NCI-H2081 treated with DMSO at 0.1 percent for 48 hours (cell line): ENCODE measurements at places on chromosomes 3 and 15.

GRCh38 chr3:63774781-63775180 lies 44.3 kb upstream of the C3orf49 start:
- DNase-seq = no peak

- no peak for DNase-seq
Measured at GRCh38 chr15:42385206-42385979, 26.1 kb downstream of the CAPN3 start.

GRCh38 chr3:175890066-175890465 lies 1030.9 kb downstream of the NAALADL2 start:
- DNase-seq = no peak

DNA sequence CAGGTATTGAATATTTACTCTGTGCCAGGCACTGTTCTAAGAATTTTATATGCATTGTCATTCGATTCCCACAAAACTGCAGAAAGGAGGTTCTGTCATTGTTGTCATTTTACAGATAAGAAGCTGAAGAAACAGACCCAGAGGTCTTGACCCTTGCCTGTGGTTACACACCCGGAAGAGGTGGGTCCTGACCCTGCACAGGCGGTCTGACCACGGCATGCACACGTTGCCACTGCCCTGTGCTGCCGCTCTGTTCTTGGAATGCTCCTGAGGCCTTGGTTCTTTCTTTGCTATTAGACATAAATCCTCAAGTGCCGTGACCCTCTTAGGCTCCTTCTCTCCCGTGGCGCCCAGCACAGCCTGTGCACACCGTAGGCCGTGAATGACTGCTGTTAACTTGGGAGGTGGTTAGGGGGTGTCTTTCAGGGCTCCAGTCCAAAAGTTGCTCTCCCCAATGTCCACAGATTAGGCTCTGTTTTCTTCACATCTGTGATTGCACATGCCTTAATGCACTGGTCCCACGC lies 74.1 kb upstream of the PLXNA1 start:
- no peak for DNase-seq

DNA sequence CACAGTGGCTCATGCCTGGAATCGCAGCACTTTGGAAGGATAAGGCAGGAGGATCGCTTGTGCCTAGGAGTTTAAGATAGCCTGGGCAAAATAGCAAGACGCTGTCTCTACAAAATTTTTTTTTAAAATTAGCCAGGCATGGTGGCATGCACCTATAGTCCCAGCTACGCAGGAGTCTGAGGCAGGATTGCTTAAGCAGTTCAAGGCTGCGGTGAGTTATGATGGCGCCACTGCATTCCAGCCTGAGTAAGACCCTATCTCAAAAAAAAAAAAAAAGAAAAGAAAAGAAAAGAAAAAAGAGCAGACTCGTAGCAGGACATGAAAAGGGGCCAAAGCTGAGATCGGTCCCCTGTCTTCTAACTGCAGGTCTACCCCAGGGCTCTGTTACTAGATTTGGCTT lies 18.9 kb downstream of the SRGAP3 start:
- DNase-seq = no peak

DNA sequence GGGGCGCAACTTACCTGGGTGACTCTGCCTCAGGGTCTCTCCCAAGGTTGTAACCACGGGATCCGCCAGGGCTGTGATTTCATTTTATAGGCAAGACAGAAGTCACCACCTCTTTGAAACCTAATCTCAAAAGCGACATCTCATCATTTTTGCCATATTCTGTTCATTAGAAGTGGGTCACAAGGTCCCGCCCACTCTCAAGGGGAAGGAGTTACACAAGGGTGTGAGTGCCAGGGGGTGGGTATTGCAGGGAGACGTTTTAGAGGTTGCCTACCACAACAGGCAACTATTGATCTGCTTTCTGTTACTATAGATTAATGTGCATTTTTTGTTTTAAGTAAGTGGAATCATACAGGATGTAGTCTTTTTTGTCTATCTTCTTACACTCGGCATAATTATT lies 56.6 kb upstream of the ADPGK start:
- no peak for DNase-seq

DNA sequence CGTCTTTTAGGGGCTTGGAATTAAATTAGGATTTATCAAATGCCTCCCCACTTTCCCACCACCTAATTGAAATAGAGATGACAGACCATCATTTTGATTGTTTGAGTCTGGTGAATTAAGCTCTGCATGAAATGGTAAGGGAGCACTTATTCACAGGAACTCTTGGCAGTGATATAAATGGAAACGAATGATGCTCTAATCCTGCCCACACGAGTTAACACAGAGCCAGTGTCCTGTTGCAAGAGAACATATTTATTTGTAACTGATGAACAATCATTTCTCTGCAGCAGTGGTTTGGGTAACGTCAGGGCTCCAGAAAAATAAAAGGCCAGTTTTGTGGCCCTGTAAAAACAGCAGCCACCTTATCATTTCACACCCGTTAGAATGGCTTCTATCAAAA lies 163.3 kb downstream of the FEZF2 start:
- DNase-seq = no peak

DNA sequence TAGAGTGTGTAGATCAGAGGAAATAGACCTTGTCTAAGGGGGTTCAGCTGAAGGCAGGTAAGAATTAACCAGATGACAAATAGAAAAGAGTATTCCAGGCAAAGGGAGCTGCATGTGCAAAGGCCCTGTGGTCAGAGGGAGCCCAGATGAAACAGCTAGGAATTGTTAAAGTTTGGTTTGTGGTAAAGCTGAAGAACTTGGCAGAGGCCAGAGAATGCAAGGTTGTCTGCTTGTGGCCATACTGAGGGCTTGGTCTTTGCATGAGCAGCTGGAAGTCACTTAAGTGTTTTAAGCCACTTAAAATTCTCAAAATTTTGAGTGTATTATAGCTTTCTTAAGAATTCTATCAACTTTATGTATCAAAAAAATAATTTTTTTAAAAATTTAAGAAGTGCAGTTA lies 116.5 kb downstream of the NEK10 start:
- DNase-seq = no peak

GRCh38 chr3:72697717-72698116 lies 150.5 kb downstream of the SHQ1 start:
- DNase-seq = no peak

- DNase-seq = no peak
Measured at GRCh38 chr3:172125963-172126457, 86.6 kb downstream of the FNDC3B start.

GRCh38 chr15:85532689-85533088 lies 152.3 kb downstream of the AKAP13 start:
- no peak for DNase-seq

DNA sequence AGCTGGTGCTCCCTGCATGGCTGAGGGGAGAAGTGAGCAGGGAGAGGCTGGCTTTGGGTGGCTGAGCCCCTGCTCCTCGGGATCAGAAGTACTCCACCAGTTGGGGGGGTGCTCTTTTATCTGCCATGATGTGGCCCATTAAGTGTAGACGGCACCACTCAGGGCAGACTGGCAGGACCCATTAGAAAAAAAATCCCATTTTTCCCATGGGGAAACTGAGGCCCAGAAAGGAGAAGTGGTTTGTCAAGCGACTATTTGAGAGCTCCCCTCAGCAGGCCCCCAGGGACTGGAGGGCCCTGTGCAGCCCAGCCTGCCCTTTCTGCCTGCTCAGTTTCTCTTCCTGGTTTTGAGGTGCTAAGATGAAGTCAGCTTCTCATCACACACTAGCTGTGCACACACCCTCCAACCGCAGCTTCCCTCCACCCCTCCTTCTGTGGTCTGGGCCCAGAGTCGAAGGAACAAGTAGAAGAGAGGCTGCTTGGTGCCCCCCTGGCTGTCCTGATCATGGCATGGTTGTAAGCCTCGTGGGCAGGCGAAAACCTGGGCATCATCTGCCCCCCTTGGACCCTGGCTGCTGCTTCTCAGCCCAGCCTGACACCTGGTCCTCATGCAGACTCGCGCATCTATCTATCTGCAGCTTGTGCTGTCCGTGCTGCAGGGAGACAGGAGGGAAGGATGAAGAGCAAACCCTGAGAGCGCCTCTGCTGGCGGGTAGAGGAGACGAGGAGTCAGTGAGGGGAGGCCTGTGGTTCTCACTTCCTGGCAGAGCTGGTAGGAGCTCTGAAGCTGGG lies 5.6 kb downstream of the CSK start:
- DNase-seq = no peak

- peak; percentile 23 for DNase-seq
Measured at GRCh38 chr15:74376825-74377581, 9.6 kb upstream of the CYP11A1 start.

DNA sequence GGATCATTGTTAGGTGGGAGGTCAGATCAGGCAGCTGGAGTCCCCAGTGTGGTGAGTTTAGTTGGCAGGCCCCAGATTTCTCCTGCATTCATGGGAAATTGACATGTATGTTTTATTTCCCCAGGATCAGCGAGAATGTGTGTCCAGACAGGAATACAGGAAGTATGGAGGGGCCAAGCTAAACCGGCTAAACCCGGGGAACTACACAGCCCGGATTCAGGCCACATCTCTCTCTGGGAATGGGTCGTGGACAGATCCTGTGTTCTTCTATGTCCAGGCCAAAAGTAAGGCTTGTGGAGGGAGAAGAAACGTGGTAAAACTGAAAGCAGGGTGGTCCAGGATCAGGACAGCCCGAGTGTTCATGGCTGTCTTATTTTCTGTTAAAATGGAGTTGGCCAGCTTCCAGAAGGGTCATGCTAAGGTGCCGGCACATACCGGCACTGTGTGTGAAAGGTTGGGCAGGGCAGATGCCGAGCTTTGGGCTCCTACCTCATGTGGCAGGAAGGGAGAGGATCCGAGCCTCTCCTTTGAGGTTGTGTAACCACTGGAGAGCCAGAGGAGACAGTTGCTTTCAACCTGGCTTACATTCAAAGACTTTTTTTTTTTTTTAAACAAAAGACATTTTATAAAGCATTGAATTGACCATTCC lies 83.1 kb downstream of the PGPEP1L start:
- no peak for DNase-seq
